ENCODE measurements at places on chromosomes 1 and 21.
A peak's percentile ranks its signal among the peaks of the same experiment; 100 is the strongest.

- no peak for DNase-seq
These were observed 4.3 kb upstream of the NR1I3 start for GRCh38 chr1:161242313-161242712.

DNA sequence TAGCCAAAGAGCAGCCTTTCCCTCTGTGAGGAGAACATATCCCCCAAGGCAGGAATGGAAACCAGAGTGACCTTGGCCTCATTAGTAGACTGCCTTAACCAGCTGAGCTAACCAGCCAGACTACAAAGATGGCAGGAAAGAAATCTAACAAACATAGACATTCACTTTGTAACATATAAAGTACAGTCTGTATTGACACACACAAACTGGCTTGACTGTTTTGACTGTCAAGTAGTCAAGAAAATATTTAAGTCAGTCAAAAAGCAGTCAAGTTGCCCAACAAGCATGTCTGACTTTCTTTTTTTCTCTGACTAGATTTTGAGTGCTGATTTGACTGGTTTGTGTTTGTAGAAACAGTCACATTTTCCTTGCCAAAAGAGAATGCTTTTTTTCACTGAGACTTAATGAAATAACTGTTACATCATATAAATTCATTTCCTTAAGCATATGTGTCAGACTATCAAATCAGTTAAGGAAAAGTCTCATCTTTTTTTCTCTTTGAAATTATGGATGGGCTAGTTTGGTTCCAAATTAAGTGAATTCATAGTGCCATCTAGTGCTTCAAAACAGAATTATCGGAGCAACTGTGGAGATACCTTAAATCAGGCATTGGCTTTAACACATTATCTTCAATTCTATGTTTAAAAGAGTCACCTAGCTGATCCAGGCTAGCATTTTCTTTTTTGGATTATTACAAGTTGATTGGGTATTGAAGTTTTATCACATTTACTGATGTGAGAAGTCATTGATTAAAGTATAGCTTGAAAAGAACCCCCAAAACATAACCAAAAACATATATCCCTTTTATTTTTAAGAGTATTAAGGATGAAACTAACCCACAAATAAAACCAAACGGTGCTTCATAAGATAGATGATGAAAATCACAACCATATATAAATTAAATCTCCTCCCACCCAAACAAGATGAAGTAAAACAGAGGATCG, 75.0 kb downstream of the ATP6V1G3 start:
- no peak for DNase-seq

- no peak for DNase-seq
These were observed 17.4 kb upstream of the ENAH start for GRCh38 chr1:225670356-225670755.

- no peak for DNase-seq
These were observed 20.0 kb upstream of the TSNAX start for GRCh38 chr1:231508497-231508896.

DNA sequence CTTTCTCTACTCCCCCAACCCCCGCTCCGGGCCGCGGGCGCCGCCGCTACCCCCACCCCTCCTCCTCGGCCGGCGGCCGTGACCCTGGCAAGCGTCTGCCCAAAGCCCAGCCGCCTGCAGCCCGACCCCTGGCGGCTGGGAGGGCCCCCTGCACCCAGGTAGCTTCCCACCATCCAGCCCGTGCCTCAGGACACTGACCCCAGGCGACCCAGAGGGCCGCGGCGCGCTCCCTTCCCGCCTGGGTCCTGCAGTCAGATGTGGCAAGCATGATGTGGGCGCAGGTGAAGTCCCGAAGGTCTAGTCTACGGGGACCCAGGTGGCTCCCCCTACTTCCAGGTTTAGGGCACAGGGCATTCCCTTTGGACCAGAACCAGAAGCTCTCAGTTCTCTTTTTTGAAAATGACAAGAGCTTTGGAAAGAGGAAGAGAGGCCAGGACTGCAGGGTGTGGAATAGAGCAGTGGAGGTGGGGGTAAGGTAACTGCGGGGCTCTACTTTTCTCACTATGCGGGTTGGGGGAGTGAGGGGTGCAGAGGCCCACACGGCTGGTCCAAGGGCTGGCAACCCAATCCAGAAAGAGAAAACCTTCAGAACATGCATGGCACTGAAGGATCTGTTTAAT, at the start of gene DENND4B:
DENND4B (minus strand) TSS at position 97 of the 620 bp plus-strand sequence. CDS start 2,344 bp downstream, outside the sequence.
- peak; percentile 70 for DNase-seq

- DNase-seq: peak; percentile 12
These were observed 122.1 kb downstream of the UBR4 start for GRCh38 chr1:19087737-19088594.

DNA sequence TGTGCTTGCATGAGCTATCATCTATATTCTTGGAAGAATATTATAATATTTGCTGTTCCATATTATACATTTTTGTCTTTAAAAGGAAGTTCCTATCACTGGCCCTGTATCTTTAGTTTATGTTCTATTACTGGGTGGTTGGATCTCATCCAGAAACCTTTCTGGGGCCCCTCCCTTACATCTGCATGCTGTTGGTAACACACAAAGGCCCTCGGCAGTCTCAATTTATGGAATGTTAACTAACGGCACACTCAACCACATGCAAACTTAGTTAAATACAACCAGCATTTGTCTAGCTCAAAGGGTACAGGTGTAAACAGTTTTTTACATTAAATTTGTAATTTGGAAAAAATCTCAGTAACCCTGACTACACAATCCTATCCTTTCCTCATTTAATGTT, 9.7 kb upstream of the HYI start:
- DNase-seq: no peak

DNA sequence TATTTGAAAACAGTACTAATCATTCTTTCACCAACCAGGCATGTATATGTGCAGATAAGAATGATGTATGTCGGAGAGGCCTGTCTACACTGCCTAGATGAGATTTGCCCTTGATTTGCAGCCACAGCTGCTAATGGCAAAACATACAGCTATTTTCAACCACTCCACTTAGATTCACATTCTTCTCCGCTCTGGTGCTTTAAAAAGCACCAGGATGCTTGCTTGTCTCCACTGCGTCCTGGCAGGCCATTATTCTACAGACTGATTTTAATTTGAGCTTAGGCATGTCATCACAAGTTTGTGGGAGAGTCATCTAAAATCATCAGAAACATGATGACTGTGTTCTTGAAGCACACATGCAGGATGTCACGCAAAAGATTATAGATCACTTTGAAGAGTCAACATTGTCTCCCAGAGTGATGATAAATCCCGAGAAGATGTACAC, 119.0 kb upstream of the NRIP1 start:
- DNase-seq: no peak

DNA sequence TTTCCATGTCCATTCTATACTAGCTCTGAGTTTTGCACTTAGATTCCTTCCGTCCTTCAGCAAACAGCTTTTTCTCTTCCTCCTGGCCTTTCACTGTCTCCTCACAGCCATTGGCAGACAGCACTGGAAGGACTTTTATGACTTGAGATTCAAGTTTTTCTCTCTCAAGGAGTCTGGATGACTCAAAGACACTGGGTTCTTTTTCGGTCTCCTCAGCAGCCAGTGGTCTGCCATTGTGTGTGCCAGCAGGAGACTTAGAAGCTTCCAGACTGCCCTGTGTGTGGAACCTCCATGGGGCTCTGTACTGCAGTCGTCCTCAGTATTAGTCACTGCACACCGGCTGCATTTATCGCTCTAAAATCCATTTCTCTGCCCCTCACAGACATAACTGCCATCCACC, 30.5 kb downstream of the NTNG1 start:
- no peak for DNase-seq

DNA sequence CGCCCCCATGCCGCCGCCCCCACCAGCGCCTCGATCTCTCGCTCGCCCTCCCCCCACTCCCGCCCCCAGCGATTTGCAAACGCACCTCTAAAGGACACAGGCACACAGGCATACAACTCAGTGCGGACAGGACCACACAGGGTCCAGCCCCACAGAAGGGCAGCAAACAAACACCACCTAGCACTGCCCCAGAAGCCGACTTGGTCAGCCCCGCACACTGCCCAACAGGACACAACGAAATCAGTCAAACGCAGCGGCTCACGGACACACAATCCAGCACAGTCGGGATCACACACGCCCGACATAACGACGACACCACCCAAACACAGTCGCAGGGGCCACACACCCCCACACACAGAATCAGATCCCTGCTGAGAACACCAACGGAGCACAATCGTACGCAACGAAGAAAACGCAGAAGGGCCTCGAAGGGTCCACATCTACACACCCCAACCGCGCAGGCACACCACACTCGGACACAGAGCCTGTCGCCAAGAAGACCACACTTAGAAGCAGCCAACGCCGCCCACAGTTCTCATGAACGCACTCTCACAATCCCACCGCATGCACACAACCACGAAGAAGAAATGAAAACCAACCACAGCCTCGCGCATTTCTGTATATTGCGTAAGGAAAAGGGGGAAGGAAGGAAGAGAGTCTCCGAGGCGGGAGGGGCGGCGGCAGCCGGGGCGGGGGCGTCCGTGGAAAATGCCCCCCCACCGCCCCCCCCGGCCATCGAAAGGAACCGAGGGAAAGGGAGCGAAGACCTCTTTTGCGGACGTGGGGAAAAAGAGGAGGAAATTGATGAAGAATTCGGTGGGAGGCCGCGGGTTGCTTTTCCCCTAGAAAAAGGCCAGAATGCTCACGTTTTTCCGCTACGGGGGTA, 481 bp downstream of the TAL1 start:
- no peak for DNase-seq

DNA sequence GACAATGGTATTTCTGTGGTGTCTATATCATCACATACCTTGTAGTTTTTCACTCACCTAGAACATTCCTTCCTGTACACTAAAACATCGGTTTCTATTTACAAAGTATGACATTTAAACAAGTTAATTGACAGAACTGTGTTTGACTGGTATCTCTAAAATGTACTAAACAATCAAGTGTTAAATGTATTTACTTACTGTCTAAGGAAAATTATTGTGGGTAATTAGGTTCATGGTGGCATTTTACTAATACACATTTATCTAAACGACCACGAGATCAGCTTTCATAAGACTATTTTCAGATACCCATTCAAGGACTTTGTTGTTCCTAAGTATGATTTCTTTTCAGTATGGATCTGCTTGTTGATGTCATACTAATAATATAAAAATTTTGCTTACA, 115.2 kb downstream of the ADGRL2 start:
- DNase-seq: no peak

- DNase-seq: no peak
These were observed 135.1 kb downstream of the TLR5 start for GRCh38 chr1:223007935-223008334.

DNA sequence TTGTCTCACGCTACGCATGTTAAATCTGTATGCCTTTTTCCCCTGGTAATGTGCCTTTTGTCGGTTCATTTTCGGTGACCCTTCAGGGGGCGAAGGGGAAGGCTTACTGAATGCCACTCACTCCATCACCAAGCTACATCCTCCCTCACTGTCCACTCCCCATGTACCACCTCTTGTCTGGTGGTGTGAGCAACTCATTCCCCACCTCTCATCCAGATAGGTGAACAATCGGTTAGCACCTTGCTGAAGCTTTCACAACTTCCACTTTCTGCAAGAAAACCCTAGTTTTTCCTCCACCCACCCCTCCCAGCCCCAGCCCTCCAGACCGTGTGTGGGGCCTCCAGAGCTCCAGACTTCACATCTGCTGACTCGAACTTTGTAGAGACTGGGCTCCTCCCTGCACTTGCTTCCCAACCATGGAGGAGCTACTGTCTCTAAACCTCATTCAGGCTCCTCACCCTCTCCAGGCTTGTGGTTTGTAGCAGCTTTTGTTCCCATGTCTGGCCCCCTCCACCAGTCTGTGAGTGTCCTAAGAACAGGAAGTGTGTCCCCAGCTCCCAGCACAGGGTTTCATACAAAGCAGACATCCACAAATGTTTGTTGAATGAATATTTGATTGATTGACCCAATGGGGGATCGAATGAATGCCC, 48.4 kb upstream of the RUNX3 start:
- DNase-seq: no peak

- DNase-seq: no peak
These were observed 5.4 kb upstream of the SLC35D1 start for GRCh38 chr1:67059346-67059745.

DNA sequence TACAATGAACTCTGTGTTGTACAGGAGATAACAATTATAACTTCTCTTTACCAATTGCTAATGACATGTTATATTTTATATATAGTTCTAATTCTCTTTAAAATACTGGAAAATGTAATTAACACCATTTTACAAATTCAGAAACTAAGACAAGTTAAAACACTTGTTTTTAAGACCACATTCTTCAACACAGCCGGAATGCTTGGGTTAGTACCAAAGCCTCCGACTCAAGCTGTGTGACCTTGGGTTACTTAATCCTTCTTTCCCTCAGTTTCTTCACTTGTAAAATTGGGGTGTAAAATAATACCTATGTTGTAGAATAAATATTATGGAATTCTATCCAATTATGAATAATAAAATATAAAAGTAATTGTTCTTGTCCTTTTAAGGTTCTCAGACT, 378.7 kb downstream of the USH2A start:
- DNase-seq: no peak

GRCh38 chr1:78839704-78840277, 166.7 kb downstream of the ADGRL4 start:
- no peak for DNase-seq

GRCh38 chr21:39796466-39796865, 51.5 kb downstream of the IGSF5 start:
- no peak for DNase-seq

DNA sequence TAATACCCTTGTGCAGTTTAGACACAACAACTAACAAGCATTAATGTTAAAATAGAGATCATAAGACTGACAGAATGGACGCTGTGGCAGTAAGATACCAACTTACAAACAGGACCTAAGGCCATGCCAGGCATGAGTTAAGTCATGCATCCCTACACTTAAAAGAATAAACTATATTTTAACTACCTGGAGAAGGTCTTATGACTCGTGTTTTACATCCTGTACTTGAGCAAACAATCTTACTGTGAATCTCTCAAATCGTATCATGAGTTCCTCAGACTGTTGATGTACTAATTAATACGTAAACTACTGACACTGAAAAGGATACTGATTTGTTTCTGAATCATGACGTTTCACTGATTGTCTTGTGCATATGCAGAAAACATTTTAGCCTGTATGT, 2.0 kb upstream of the RSPH1 start:
- no peak for DNase-seq

DNA sequence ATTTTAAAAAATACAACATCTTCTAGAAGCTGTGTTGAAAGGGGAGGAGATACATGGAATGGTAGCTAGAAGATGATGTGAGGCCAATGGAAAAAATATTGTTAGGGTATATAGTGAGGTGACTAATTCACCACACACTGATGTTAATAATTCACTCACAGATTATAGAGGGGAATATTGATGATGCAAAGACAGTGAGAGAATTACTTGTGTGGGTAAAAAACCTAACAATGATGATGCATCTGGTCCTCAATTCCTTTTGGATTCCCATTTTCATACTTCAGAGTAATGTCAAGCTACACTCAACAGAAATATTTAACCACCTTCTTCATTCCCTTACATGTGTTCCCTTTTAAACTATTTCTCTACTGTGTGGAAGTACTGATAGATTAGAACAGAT, 169.5 kb upstream of the DPYD start:
- DNase-seq: no peak

DNA sequence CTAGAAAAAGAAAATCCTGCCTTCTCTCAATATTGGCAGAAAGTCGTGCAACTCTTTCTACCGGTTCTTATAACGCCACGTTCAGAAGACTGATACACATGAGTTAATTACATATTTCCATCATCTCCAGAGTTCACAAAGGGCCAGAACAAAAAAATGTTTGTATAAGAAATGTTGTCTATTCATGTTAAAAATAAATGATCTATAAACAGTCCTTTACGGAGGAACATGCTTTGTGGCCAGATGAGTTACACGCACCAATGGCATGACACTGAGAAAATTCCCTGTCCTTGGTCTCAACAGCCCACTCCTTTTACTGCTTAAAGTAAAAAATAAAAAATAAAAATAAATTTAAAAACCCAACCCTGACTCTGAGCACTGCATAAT, 29.5 kb downstream of the C2CD2 start:
- no peak for DNase-seq

Data from stimulated activated CD4-positive, alpha-beta T cell treated with anti-CD3 and anti-CD28 coated beads, Interleukin-4, amount 100 ng/mL, for 4 hours (primary cell).